H1 (cell line): ENCODE measurements at places on chromosomes 13 and 19. TPM values are rescaled to one million over a fixed set of nuclear protein-coding genes. Genes with fewer than 3 reads are reported as not detected.

DNA sequence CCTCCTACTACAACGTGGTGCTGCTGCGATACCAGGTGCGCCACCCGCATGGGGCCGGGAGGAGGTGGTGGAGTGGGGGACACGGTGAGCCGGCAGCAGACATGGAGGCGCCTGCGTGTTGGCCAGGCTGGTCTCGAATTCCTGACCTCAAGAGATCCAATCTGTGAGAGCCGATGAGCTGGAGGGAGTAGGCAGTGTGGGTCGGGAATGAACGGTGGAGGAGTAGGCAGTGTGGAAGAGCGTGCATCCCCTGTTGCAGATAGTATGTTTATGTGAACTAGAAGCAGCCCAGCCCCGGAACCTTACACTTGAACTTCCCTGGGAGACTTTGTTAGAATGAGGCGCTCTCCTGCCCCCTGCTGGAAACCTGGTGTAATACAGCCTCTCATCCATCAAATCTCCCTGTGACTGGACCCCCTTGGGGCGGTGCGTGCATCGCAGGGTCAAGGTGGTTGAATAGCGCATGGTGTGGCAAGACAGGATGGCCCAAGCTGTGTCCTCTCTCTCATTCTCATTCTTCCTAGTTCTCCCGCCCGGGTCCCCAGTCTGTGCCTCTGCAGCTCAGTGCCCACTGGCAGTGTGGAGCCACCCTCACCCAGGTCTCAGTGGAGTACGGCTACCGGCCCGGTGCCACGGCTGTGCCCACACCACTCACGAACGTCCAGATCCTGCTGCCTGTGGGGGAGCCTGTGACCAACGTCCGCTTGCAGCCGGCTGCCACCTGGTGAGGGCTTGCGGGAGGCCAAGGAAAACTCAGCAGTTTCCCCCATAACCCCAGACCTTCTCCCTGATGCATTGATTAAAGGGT, 10.5 kb upstream of the B3GNT3 start:
- DNase-seq, result peak; percentile 96
- H3K27ac ChIP-seq, result no peak overlapping the region
- no peaks in the 10 kb centered on the region; the same call in 1 of the 2 replicates for H3K36me3 ChIP-seq
- no peak overlapping the region for H3K4me3 ChIP-seq
- H3K4me1 ChIP-seq, result peaks cover 4% of the 10 kb centered on the region

DNA sequence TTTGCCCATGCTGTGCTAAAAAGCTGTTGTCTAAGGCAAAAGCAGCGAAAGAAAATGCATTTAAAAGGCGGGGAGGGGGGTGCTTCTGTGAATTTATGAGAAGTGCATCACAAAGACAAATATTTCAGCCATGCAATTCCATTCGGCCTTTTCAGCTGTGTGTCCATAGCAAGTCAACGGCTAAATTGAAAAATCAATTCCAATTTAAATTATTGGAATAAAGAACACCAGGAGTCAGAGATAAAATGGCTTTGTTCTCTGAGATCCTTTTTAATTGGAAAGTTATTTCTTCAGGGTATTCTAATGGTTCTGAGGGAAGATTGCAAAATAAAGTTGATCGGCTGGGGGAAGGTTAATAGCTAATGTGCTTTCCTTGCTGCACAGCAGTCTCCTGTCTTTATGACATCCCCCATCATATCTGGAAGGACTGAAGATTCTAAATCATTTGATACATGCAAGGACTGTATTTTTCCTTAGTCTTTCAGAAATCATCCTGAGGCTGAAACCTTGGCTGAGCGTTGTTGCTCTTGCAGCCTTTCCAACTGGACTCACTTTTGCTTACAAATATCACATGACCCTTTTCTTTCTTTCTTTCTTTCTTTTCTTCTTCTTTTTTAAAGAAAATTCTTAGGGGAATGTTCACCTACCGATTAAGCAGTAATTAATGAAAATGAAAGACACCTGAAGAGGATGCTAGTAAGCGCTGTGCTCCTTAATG, 647.1 kb downstream of the DACH1 start:
- peaks cover 1% of the 10 kb centered on the region for H3K27me3 ChIP-seq
- no peaks in the 10 kb centered on the region for H3K36me3 ChIP-seq
- H3K4me1 ChIP-seq, result 0 out of 2 replicates have a peak, but pooled peaks cover 4% of the 10 kb centered on the region
- H3K4me3 ChIP-seq, result no peak overlapping the region

DNA sequence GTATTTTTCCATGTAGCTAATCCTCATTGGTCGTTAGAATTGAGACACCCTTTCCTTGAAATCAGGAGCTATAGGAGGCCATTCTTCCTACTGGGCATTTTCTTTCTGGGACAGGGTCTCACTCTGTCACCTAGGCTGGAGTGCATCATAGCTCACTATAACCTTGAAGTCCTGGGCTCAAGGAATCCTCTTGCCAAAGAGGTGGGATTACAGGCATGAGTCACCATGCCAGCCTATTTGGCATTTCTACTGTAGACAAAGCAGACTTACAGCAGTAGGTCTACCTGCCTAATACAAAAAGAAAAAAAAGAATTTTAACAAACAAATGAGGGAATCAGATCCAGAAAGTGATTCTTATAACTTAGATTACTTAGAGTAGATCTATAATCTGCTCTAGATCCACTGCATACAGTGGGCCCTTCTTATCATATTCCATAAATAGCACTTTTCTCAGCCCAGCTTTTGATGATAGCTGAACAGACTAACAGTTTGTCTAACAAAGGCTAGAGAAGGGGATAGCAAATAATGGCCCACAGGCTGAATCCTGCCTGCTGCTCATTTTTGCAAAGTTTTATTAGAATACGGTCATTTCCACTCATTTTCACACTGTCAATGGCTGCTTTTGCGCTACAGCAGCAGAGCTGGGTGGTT, 36.7 kb upstream of the USPL1 start:
- no peaks in the 10 kb centered on the region for H3K36me3 ChIP-seq
- no peak for DNase-seq
- no peak overlapping the region for H3K4me3 ChIP-seq
- H3K27me3 ChIP-seq, result no peaks in the 10 kb centered on the region

DNA sequence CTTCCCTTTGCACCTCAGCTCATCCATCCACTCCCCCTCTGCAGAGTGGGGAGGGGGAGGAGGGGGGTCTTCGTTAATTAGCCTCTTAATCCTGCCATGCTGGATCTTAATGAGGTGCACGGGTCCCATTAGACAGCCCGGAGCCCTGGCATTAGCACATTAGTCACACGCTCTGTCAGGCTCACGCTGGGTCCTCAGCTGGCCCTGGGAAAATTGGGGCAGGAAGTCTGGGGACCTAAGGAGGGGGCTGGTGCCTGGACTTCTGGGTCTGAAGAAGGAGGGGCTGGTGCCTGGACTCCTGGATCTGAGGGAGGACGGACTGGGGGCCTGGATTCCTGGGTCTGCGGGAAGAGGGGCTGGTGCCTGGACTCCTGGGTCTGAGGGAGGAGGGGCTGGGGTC, 444 bp upstream of the NCCRP1 start:
- H3K27me3 ChIP-seq, result peaks cover 11% of the 10 kb centered on the region
- peak overlapping the region; percentile 62 for H3K4me3 ChIP-seq
- H3K4me1 ChIP-seq, result peaks cover 9% of the 10 kb centered on the region

- no peak overlapping the region for H3K27ac ChIP-seq
- no peaks in the 10 kb centered on the region for H3K4me1 ChIP-seq
- H3K4me3 ChIP-seq, result no peak overlapping the region
- DNase-seq, result no peak
These were observed 1347.3 kb downstream of the PCDH9 start for GRCh38 chr13:65882810-65883209.

- H3K4me1 ChIP-seq, result peaks cover 3% of the 10 kb centered on the region
- H3K4me3 ChIP-seq, result peak overlapping the region; percentile 2
- no peak for DNase-seq
- H3K36me3 ChIP-seq, result no peaks in the 10 kb centered on the region
- H3K27ac ChIP-seq, result no peak overlapping the region
These were observed 467.2 kb downstream of the ITGBL1 start for GRCh38 chr13:101919541-101920181.

GRCh38 chr13:30692113-30692512, 43.2 kb upstream of the ALOX5AP start:
- DNase-seq, result no peak
- H3K36me3 ChIP-seq, result no peaks in the 10 kb centered on the region
- H3K27ac ChIP-seq, result no peak overlapping the region

DNA sequence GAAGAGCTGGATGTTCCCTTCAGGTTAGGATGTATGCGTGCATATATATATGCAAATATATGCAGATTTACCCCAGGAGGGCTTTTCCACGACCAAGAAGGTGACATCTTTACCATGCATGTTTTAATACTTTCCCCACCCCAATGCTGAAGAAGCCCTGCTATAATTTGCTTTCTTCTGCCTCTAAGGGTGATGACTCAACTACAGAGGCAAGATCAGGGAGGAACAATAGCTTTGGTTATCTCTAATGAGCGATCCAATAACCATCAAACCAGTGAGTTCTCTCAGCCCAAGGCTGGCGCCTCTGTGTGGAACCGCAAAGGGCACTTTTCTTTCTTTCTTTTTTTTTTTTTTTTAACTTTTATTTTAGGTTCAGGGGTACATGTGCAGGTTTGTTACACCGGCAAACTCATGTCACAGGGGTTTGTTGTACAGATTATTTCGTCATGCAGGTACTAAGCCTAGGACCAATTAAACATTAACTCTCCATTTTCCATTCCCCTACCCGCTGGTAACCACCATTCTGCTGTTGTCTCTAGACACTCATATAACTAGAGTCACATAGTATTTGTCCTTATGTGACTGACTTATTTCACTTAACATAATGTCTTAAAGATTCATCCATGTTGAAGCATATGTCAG, 25.7 kb upstream of the UBE2L5 start:
- H3K4me3 ChIP-seq, result no peak overlapping the region
- no peaks in the 10 kb centered on the region for H3K27me3 ChIP-seq
- no peak for DNase-seq
- H3K36me3 ChIP-seq, result no peaks in the 10 kb centered on the region
- H3K4me1 ChIP-seq, result peaks cover 3% of the 10 kb centered on the region; the same call in 1 of the 2 replicates

Gene FAM187B
- total RNA-seq, result not detected in 2 replicates

Gene PLIN5
- 1.8 and 2.0 TPM in 2 replicates for total RNA-seq
